Testis (tissue), 5 donors: ENCODE measurements at places on chromosomes 7 and 10. TPM values are rescaled to one million over a fixed set of nuclear protein-coding genes. Genes with fewer than 3 reads are reported as not detected.

Gene IFIT1B
- polyA plus RNA-seq = not detected

Gene GHRHR
- polyA plus RNA-seq = 2.1 TPM

Gene MALRD1
- polyA plus RNA-seq = 3.3 TPM

Gene SPDYE5
- 4.8 TPM for polyA plus RNA-seq

Gene PITX3
- 0.69 TPM for polyA plus RNA-seq

Gene IMPDH1
- 32.3 TPM for polyA plus RNA-seq

Gene HOXA6
- 0.37 TPM for polyA plus RNA-seq
